ENCODE measurements at places on chromosomes 12 and 14. TPM values are rescaled to one million over a fixed set of nuclear protein-coding genes. Genes with fewer than 3 reads are reported as not detected.

Gene TXNDC16
- 10.1 TPM for total RNA-seq

Gene FAR2
- total RNA-seq = 14.5 TPM

Gene KRT2
- total RNA-seq = not detected

Gene CLEC4A
- total RNA-seq = 0.83 TPM

Gene NEDD1
- 42.0 TPM for total RNA-seq

Gene MEG3
- not detected for total RNA-seq

Gene PCNX1
- total RNA-seq = 93.0 TPM

Gene DEPDC4
- 2.3 TPM for total RNA-seq

Gene COX8C
- total RNA-seq = not detected

Gene KLRD1
- 19.8 TPM for total RNA-seq

Gene SCNN1A
- total RNA-seq = 0.43 TPM

Gene KRT78
- total RNA-seq = not detected

Gene NRIP2
- total RNA-seq = not detected

Gene CDC42BPB
- 1.1 TPM for total RNA-seq

Gene TPPP2
- total RNA-seq = not detected

Gene PDE3A
- not detected for total RNA-seq

Gene TMEM30B
- 1.6 TPM for total RNA-seq

Gene TRIM9
- total RNA-seq = 1.7 TPM

Gene KRR1
- total RNA-seq = 70.6 TPM

Gene C1S
- total RNA-seq = 1.3 TPM

Gene TAS2R9
- 0.28 TPM for total RNA-seq

Gene ARHGAP5
- total RNA-seq = 42.5 TPM

Gene TSHR
- 0.37 TPM for total RNA-seq

Gene CEBPE
- 1.8 TPM for total RNA-seq

Gene TRPV4
- total RNA-seq = not detected

Data from activated naive CD8-positive, alpha-beta T cell treated with anti-CD3 and anti-CD28 coated beads, Interleukin-2, amount 10 ng/mL, durations not matched to agents 7 days and 5 days (primary cell).